ENCODE measurements at places on chromosomes 5 and 9.

DNA sequence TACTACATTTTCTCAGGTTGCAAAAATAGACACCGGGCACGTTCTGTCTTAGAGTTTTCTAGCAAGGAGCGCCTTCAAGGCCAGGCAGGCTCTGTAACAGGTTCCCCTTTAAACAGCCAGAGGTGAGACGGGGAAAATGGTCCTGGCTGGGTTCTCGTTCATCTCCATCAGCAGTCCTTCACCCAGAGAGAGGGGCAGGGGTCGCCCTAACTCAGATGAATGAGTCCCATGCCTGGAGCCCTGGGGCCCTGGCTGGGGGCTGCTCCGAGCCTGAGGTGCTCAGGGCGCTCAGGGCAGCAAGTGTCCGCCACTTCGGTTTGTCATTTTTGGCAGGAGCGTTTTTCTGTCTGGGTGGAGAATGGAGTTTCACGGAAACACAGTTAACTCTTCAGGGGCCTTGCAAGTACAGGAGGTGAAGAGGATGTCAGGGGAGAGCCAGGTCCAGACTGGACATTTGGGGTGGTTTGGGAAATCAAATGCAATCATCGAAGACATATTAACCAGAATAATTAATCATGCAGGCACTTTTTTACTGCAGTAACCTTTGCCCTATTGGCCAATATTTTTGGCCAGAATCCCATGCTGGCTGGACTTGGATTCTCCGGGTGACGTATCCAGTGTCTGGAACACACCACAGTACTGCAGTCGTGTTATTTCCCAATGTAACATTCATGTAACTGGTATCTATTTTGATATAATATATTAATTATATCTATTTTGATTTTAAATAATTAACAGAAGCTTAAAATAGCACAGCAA is 2.9 kb downstream of the NTNG2 start:
- no peak for DNase-seq

GRCh38 chr5:151320481-151320880 is 16.9 kb upstream of the SLC36A3 start:
- no peak for DNase-seq

- DNase-seq, result no peak
Measured at GRCh38 chr5:115820846-115821245, 4.4 kb upstream of the CDO1 start.

GRCh38 chr5:93591323-93591945 is 8.4 kb downstream of the NR2F1 start:
- no peak for DNase-seq

DNA sequence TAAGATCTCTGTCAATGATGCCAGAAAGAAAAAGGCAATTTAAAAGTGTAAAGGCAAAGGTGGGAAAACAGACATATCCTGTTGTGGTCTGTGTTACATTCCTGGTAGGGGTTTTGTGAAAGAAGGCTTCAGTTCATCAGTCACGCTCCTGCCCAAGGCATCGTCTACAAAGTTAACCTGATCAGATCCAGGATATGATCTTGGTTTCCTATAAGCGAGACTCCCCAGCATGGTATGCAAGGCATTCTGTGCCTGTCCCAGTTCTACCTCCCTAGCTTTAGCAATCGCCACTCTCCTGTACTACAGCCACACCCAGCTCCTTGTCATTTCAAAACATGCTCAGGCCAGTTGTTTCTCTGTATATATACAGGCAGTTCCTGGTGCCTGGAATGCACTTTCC is 58.0 kb upstream of the PTPN3 start:
- no peak for DNase-seq

DNA sequence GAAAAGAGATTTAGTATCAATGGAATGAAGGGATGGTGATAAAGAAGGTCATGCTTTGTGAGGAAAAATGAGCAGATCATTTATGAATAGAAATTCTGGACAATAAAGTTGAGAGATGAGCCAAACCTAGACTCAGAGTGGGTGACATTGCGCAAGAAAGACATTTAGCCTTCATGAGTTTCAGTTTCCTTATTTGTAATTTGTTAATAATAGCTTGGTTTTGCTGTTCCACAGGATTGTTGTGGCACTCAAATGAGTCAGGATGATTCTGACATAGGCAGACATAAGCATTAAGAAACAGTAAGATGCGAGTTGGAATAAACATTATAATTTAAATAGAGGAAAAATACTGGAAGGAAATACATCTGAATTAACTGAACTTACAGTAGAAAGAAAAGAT is 34.8 kb downstream of the ITGA2 start:
- DNase-seq, result no peak

DNA sequence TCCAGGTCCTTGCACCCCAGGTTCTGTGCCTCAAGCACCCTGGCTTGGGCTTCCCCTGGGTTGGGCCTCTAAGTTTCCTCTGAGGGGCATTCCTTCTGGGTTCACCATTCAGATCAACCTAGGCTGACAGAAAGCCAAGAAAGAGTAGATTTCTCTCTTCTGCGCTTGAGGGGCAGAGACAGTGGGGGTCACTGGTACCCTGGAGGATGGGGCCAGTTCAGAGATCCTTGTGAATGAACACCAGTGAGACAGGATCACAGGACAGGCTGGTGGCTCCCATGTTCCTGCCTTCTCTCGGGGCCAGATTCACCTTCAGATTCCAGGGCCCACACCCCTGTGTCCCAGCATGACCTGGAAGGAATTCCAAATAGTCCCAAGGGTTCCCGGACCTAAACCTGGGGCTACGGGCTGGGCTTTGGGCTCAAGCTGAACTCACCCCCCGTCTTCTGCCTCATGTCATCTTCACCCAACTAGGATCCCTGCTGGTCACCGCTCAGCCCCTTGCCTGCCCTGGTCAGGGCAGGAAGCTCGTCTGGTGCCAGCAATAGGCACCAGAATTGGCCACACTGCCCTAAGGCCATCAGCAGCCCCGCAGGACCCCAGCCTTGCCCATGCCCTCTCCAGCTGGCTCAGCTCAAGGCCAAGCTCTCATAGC is 91.8 kb upstream of the MVB12B start:
- DNase-seq, result no peak

Data from effector memory CD4-positive, alpha-beta T cell (primary cell).